SJCRH30 (cell line): ENCODE measurements at places on chromosomes 1 and 21. TPM values are rescaled to one million over a fixed set of nuclear protein-coding genes. Genes with fewer than 3 reads are reported as not detected.

The FPGT gene
- total RNA-seq = 11.1 and 12.9 TPM in 2 replicates

The AIRE gene
- 0.10 TPM in 1 of 2 replicates, not detected in the other for total RNA-seq

The USP21 gene
- 16.0 and 17.6 TPM in 2 replicates for total RNA-seq

The TIE1 gene
- total RNA-seq = 0.61 and 1.5 TPM in 2 replicates

The INSRR gene
- total RNA-seq = not detected in 2 replicates

The CFHR1 gene
- 0.10 TPM in 1 of 2 replicates, not detected in the other for total RNA-seq

DNA sequence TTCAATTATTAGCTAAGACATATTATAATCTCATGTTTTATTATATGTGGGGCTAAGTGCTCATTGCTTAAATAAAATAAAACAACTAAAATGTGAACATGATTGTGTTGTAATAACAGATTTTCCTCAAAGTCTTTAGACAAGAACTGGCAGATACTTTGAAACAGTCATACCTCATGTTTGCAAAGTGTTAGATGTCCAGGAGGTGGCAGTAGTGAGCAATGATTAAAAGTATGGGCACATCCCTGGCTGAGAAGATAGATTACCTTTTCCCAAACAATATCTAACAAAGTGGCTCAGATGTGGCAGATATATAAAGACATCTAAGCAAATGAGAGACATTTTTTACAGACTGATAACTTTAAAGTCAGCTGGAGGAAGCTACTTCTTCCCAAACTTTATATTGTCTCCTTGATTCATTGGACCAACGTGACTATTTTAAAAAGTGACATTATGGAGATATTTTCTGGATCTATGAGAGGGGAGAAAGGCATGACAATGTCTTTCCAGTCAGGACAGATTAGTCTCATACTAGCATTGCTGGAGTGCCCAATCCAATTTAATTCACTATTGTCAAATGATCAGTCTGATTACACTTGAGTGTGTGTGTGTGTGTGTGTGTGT lies 269.8 kb downstream of the S1PR1 start:
- no peaks in the 10 kb centered on the region for H3K4me1 ChIP-seq
- H3K27ac ChIP-seq = no peak overlapping the region
- DNase-seq = peak; percentile 23
- H3K27me3 ChIP-seq = no peaks in the 10 kb centered on the region

- H3K36me3 ChIP-seq = no peaks in the 10 kb centered on the region
- H3K27me3 ChIP-seq = no peaks in the 10 kb centered on the region
- no peak for DNase-seq
- H3K27ac ChIP-seq = no peak overlapping the region
- H3K4me1 ChIP-seq = peaks cover 32% of the 10 kb centered on the region
Observed at GRCh38 chr1:48043622-48044021, 46.4 kb upstream of the TRABD2B start.

- no peaks in the 10 kb centered on the region for H3K27me3 ChIP-seq
- H3K27ac ChIP-seq = no peak overlapping the region
- no peaks in the 10 kb centered on the region for H3K36me3 ChIP-seq
Observed at GRCh38 chr1:162178432-162178831, 108.9 kb downstream of the NOS1AP start.

DNA sequence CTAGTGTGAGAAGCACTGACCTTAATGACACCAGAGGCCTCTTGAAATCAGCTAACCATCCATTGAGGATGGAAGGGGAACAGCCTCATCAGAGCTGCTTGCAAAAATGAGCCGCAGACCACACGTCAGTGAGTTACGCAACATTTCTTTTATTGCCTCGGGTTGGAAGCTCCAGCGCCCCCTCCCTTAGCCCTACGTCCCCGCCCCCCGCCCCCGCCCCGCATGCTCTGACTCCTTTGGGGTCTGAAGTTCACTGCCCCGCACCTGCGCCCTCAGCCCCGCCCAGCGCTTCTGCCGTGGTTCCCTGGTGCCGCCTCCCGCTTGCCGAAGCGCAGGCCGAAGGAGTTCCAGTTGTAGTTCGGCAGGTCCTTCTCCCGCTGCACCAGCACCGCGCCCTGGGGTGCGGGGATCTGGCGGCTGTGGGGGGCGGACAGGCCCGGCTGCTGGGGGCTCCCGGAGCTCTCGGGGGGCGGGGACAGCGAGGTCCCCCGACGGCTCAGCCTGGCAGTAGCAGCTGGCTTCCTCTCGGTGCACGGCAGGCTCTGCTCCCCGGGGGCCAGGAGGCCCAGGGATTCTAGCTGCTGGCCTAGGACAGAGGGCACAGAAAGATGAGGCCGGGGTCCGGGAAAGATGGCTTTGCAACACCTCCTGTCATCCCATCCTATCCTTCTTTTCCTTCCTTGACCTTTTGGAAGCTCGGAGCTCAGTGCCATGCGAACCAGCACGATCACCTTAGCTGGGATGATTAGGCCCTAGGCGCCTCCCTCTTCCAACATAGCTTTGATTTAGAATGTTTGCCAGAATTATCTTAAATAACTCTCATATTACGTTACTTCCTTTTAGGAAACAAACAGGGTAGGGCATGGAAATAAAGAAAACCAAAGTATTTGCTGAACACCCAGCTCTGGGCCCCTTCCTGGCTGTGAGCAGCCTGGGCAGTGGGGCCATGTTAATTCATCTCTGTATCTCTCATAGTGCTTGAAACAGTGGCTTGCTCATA lies 5.8 kb downstream of the KISS1 start:
- no peaks in the 10 kb centered on the region for H3K36me3 ChIP-seq
- H3K4me1 ChIP-seq = peaks cover 6% of the 10 kb centered on the region
- no peak overlapping the region for H3K27ac ChIP-seq
- H3K27me3 ChIP-seq = peaks cover 26% of the 10 kb centered on the region
- H3K4me3 ChIP-seq = no peak overlapping the region

DNA sequence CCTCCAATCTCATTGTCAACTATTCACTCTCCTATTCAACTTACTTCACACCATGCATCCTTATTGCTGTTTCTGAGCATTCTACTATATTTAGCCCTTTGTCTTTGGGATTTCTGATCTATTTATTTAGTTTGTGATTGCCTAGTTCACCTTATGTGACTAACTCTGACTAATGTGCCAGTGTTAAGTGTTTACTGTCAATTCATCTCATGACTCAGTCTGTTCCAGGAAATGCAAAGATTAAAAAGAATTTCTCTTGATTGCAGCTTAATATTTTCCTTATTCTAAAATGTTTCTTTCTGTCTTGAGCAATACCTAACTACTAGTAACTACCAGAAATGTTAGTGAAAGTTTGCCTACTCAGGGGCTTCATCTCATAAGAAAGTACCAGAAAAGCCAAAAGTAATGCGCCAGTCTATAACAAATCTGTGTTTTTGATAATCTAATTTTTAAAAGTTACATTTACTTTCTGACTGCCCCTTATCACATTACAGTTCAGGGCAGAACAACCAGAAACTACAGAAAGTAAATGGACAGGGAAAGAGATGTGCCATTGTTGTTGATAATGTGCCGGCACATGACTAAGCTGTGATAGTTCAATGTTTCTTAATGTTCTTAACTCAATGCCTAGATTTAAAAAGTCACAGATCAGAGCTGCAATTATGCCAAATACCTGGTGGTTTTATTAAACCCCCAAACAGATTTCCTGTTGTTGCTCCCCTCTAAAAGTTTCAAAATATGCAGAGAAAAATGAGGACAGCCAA lies 556.5 kb downstream of the PTBP2 start:
- no peaks in the 10 kb centered on the region for H3K27me3 ChIP-seq

DNA sequence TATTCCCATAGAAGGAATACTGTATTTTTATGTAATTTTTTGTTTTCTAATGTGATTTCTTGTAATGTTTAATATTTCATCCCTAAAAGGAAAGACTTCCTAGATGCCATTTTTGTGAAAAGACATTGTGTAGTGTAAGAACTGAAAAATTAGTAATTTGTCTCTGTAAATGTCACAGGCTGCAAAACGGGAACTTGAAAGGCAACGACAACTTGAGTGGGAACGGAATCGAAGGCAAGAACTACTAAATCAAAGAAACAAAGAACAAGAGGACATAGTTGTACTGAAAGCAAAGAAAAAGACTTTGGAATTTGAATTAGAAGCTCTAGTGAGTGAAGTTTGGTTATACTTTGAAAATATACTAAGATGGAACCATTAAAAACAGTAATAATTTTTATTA lies 132.2 kb downstream of the ITSN1 start:
- DNase-seq = no peak
- H3K36me3 ChIP-seq = peaks cover 55% of the 10 kb centered on the region

- H3K27ac ChIP-seq = no peak overlapping the region
- H3K36me3 ChIP-seq = no peaks in the 10 kb centered on the region
- no peak overlapping the region for H3K4me3 ChIP-seq
- DNase-seq = no peak
Observed at GRCh38 chr1:18967066-18967690, 10.7 kb upstream of the IFFO2 start.

DNA sequence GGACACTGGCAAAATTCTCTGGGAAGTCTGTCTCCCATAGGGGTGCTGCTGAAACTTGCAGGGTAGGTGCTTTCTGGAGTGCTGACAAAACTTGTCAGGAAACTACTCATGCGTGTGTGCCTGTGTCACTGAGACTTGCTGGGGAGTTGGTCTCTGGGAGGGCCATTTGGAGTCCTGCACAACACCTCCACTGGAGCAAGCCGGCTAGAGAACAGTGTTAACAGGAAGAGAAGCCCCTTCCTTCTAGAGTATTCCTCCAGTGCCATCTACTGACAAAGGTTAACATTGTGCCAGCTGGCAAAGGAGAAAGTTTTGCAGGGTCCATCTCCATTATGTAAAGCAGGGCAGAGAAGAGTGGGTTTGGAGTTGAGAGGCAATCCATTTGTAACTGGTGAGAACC lies 30.0 kb downstream of the ZMYM4 start:
- H3K27me3 ChIP-seq = no peaks in the 10 kb centered on the region
- H3K27ac ChIP-seq = no peak overlapping the region
- H3K4me3 ChIP-seq = no peak overlapping the region
- H3K4me1 ChIP-seq = no peaks in the 10 kb centered on the region

- no peaks in the 10 kb centered on the region for H3K27me3 ChIP-seq
- no peak for DNase-seq
- no peak overlapping the region for H3K27ac ChIP-seq
- H3K4me1 ChIP-seq = no peaks in the 10 kb centered on the region
- no peaks in the 10 kb centered on the region for H3K36me3 ChIP-seq
Observed at GRCh38 chr1:150902346-150902745, 15.4 kb downstream of the CTXND2 start.

DNA sequence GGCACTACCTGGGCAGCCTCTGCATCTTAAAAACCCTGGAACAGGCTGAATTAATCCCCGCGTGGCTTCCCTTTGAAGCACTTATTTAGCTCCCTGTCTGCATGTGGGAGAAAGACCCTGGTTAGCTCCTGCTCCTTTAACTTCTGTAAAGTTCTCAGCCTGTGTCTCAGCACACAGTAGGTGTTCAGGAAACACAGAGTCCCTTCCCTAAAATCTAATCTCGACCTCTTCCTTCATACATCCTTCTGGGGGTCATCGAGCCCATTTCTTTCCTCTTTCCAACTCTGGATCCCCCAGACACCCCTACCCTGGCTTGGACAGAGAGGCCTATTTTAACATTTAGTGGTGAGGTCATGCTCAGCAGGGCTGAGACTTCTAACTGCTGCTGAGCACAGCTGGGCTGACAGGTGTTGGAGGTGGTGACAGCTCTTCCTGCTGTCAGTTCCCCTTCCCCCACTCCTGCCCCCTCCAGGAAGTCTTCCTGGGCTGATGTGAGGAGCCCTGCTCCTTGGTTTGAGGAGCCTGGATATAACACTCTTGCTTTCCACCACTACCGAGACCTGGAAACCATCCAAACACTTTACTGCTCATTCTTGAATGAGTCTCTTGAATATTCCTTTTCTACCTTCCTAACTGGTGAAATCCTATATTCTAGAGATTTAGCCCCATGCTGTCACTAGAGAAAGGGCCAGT lies 5.3 kb downstream of the E2F2 start:
- peaks cover 53% of the 10 kb centered on the region for H3K4me1 ChIP-seq
- H3K27me3 ChIP-seq = no peaks in the 10 kb centered on the region
- DNase-seq = peak; percentile 83

DNA sequence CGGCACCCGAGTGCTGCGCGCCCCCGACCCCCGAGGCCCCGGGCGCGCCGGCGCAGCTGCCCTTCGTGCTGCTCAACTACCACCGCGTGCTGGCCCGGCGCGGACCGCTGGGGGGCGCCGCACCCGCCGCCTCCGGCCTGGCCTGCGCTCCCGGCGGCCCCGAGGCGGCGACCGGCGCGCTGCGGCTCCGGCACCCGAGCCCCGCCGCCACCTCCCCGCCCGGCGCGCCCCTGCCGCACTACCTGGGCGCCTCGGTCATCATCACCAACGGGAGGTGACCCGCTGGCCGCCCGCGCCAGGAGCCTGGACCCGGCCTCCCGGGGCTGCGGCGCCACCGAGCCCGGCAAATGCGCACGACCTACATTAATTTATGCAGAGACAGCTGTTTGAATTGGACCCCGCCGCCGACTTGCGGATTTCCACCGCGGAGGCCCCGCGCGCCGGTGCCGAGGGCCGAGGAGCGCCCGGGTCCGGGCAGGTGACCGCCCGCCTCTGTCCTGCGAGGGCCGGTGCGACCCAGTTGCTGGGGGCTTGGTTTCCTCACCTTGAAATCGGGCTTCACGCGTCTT lies 49.0 kb downstream of the SIM2 start:
- H3K27me3 ChIP-seq = peaks cover 4% of the 10 kb centered on the region; the same call in 1 of the 2 replicates
- peak; percentile 35 for DNase-seq
- H3K36me3 ChIP-seq = no peaks in the 10 kb centered on the region
- H3K4me1 ChIP-seq = no peaks in the 10 kb centered on the region
- H3K4me3 ChIP-seq = peak overlapping the region; percentile 51

GRCh38 chr1:42118125-42118524 lies 35.1 kb upstream of the GUCA2B start:
- 0 out of 2 replicates have a peak, but pooled peaks cover 3% of the 10 kb centered on the region for H3K27me3 ChIP-seq
- H3K36me3 ChIP-seq = no peaks in the 10 kb centered on the region
- no peak overlapping the region for H3K27ac ChIP-seq
- no peak overlapping the region for H3K4me3 ChIP-seq

DNA sequence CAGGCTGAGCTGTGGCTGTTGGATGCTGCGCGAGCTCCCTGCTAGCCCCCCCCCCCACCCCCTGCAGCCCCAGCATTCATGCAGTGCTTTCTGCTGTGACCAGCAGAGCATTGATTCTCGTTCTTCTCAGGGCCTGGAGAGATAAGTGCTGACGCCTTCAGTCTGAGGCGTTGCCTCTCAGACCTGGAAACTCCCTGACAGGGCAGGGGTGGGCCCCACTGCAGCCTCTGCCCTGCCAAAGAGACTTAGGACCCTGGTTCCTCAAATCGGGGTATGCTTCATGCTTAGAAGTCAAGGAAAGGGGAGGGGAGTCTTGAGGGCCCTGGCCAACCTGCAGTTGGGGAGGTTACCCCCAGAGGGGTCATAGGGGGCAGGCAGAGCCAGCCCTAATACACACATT lies 38.5 kb downstream of the PTPRF start:
- H3K4me1 ChIP-seq = no peaks in the 10 kb centered on the region
- H3K27me3 ChIP-seq = no peaks in the 10 kb centered on the region
- no peaks in the 10 kb centered on the region; the same call in 1 of the 2 replicates for H3K36me3 ChIP-seq
- no peak overlapping the region for H3K4me3 ChIP-seq
- no peak for DNase-seq

GRCh38 chr1:234605983-234606783 lies 3.8 kb downstream of the IRF2BP2 start:
- peak overlapping the region; percentile 79 for H3K4me3 ChIP-seq
- peaks cover 42% of the 10 kb centered on the region for H3K36me3 ChIP-seq
- H3K27me3 ChIP-seq = no peaks in the 10 kb centered on the region

- no peak overlapping the region for H3K27ac ChIP-seq
- no peaks in the 10 kb centered on the region for H3K4me1 ChIP-seq
- DNase-seq = peak; percentile 66
- H3K4me3 ChIP-seq = no peak overlapping the region
- H3K27me3 ChIP-seq = no peaks in the 10 kb centered on the region
Observed at GRCh38 chr1:65958561-65959350, 166.1 kb downstream of the PDE4B start.

- no peak for DNase-seq
- no peaks in the 10 kb centered on the region for H3K27me3 ChIP-seq
- no peak overlapping the region for H3K27ac ChIP-seq
- H3K4me3 ChIP-seq = no peak overlapping the region
Observed at GRCh38 chr1:226255380-226255779, 31.9 kb downstream of the MIXL1 start.
